Osteoblast (primary cell): ENCODE measurements at places on chromosomes 2 and 18. TPM values are rescaled to one million over a fixed set of nuclear protein-coding genes. Genes with fewer than 3 reads are reported as not detected.

The TSPYL6 gene
- total RNA-seq: not detected in 2 replicates

GRCh38 chr18:26568926-26569665, 20.7 kb upstream of the KCTD1 start:
- H3K36me3 ChIP-seq: no peaks in the 10 kb centered on the region
- DNase-seq: no peak
- peaks cover 11% of the 10 kb centered on the region for H3K27me3 ChIP-seq
- H3K27ac ChIP-seq: no peak overlapping the region
- no peaks in the 10 kb centered on the region for H3K4me1 ChIP-seq

The MROH2A gene
- not detected in 2 replicates for total RNA-seq

DNA sequence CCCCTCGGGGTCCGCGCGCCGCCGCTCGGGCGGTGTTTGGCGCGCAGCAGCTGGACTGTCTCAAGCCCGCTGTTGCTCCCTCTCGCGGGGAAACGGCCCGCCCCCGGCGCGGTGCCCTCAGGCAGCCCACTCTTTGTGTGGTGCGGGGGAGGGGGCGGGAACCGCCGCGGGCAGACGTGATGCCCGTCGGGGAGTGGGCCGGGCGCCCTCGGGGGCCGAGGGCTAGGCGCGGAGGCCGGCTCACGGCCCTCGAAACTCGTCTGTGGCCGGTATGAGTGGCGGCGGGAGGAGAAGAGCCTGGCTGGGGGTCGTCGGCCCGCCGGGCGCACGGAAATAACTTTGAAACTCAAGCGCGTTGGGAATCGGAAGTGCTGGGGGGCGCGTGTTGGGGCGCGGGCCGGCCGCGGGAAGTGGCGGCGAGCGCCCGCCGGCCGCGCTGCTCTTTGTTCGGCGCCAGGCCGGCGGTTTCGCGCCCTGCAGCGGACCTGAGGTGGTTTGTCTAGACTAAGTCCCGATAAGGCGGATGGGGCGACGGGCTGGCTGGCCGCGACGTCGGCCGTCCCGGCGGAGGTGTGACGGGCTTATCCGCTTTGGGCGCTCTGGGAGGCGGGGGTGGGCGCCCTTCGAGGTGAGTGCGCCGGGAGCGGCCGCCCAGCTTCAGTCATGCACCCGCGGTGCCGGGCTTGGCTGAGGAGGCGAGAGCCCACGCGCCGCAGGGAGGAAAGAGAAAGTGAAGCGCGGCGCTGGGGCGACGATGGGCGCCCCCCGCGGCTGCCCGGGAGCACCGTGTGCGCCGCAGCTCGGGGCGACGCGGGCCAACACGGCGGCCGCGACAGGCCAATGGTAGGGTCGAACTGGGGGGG, 679 bp downstream of the PTMA start:
- peaks cover 18% of the 10 kb centered on the region for H3K36me3 ChIP-seq
- peaks cover 24% of the 10 kb centered on the region for H3K4me1 ChIP-seq

The CABYR gene
- total RNA-seq: 3.8 and 4.0 TPM in 2 replicates

The PAX8 gene
- total RNA-seq: 1.8 and 2.9 TPM in 2 replicates

GRCh38 chr2:221562226-221562625, 9.9 kb downstream of the EPHA4 start:
- H3K4me1 ChIP-seq: no peaks in the 10 kb centered on the region
- H3K27me3 ChIP-seq: no peaks in the 10 kb centered on the region
- H3K27ac ChIP-seq: no peak overlapping the region
- H3K36me3 ChIP-seq: no peaks in the 10 kb centered on the region
- no peak overlapping the region for H3K4me3 ChIP-seq
- DNase-seq: no peak

DNA sequence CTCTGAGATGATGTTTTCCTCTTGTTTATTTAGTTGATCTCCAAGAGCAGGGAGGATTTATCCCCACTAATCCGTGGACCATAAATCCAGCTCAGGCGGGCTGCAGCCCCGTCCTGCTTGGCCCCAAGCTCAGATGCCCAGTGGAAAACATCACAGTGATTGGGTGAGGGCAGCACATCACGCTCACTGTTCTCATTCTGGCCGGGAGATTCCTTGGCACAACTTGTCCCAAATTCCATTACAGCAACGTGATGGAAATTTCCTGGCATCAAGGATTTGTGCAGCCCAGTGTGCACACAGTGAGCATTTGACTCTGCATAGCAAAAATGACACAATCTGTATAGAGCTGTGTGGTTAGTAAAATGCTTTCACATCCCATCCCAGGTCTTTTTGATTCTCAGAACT, 96.8 kb downstream of the VAPA start:
- peak overlapping the region; percentile 57 for H3K27ac ChIP-seq
- no peaks in the 10 kb centered on the region for H3K36me3 ChIP-seq
- H3K4me1 ChIP-seq: peaks cover 33% of the 10 kb centered on the region
- no peaks in the 10 kb centered on the region for H3K27me3 ChIP-seq

The UGT1A5 gene
- not detected in 2 replicates for total RNA-seq

- peaks cover 6% of the 10 kb centered on the region for H3K4me1 ChIP-seq
- DNase-seq: no peak
- H3K27me3 ChIP-seq: no peaks in the 10 kb centered on the region
- H3K4me3 ChIP-seq: no peak overlapping the region
- H3K36me3 ChIP-seq: no peaks in the 10 kb centered on the region
Measured at GRCh38 chr2:44242904-44243303, 32.4 kb upstream of the SLC3A1 start.

- no peaks in the 10 kb centered on the region for H3K36me3 ChIP-seq
- peaks cover 12% of the 10 kb centered on the region for H3K4me1 ChIP-seq
- no peak for DNase-seq
- no peak overlapping the region for H3K27ac ChIP-seq
- H3K4me3 ChIP-seq: no peak overlapping the region
- no peaks in the 10 kb centered on the region for H3K27me3 ChIP-seq
Measured at GRCh38 chr2:234765279-234765678, 186.5 kb upstream of the SH3BP4 start.
